ENCODE measurements at places on chromosomes 11 and 22.
A peak's percentile ranks its signal among the peaks of the same experiment; 100 is the strongest.

DNA sequence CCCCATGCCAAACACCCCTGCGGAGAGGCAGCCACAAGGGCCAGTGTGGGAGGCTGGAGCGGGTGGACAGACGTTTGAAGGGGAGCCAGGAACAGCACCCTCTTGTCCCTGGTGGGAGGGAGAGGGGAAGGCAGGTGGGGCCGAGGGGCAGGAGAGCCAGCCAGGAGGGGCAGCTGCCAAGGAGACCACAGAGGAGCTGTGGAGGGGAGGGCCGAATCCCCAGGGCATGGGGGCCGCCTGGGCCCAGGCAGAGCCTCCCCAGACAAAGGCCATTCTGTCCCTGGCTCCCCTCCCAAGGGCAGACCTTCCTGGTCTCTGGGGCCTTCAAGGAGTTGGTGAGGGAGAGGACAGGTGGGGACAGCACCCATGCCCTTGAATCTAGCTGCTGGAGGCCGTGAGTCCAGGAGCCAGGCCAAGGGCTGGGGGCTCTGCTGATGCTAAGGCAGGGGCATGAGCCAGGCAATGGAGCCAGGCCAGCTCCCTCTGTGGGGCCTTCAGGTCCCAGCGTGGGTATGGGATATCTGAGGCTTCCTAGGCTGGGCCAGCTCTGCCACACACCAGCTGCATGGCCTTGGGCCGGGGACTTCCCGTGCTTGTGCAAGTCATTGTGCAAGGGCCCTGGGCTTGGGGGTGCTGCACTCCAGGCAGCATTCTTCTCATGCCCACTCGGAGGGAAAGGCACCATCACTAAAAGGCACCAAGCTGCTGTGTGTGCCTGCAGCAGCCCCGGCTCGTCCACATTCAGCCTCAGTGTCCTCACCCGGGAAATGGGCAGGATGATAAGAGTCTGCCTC lies 11.4 kb downstream of the EMID1 start:
- DNase-seq, result no peak

DNA sequence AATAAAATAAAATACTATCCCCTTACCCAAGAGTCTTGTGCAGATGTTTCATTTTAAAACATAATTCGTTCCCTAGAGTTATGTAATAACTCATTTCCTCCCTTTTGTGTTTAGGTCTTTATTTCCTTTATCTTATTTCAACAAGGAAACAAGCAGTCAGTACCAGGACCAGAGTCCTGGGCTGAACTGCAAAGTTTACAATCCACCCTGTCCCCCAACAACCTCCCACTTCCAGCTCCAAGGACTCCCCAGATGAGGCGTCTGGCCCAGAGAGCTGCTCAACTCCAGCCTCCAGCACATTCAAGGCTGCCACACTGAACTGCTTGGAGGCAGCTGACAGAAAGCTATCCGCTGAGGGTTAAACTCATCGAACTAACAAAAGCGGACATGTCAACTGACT lies 4.5 kb downstream of the POLDIP3 start:
- no peak for DNase-seq

GRCh38 chr11:76579056-76579751 lies 91.3 kb downstream of the LRRC32 start:
- DNase-seq, result no peak

GRCh38 chr22:32699001-32699582 lies 102.4 kb upstream of the TIMP3 start:
- no peak for DNase-seq

GRCh38 chr11:126337474-126338241 lies 17.8 kb upstream of the ST3GAL4 start:
- no peak for DNase-seq

DNA sequence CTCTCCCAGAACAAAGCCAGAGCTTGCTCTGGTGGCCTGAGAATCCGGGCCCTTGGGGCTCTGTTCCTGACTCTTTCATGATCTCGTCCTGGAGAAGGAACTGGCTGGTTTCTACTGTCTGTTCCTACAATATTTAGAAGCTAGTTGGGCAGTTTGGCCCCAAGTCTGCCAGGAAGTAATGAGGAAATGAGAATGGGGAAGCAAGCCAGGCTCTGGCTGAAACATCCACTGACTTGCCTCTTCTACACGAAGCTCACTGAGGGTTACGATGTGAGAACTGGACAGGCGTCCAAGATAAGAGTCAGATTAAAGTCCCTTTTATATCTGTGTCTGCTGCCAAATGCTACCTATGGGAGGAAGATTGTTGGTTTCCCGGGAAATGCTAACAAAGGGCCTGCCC lies 110.0 kb upstream of the KIRREL3 start:
- no peak for DNase-seq

DNA sequence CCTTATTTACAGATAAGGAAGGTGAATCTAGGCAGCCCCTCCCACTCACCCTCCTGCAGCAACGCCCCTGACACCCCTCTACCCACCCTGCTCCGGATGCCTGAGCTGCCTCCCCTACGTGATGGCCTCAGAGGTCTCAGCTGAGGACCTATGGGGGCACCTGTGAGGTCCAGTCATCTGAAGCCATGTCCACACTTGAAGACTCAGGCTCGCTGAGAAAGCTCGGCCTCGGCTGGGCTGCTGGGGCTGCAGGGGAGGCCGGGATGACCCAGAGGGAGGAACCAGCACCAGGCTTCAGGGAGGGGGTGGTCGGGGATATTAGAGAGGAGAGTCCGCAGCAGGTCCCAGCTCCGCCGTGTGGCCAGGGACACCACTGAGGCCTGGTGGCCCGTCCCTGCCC lies 92.8 kb downstream of the BRD1 start:
- DNase-seq, result no peak

GRCh38 chr11:6667733-6668374 lies 12.2 kb upstream of the DCHS1 start:
- DNase-seq, result no peak

- DNase-seq, result no peak
Measured at GRCh38 chr11:120079750-120080610, 57.9 kb downstream of the TRIM29 start.

- DNase-seq, result no peak
Measured at GRCh38 chr11:65891219-65892136, 1.0 kb downstream of the CCDC85B start.

DNA sequence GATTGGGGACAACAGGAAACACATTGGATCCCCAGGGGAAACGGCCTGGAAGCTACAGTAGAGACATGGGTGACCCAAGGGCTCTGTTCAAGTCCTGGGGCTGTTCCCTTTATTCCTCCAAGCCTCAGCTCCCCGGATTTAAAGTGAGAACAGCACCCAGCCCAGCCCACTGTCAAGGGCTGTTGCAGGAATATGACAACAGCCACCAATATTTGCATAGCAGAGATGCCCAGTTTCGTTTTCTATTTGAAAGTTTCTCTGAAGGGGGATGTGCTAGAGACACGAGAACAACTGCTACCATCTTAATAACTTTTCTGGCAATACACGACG lies 81.1 kb upstream of the WNT7B start:
- DNase-seq, result no peak

DNA sequence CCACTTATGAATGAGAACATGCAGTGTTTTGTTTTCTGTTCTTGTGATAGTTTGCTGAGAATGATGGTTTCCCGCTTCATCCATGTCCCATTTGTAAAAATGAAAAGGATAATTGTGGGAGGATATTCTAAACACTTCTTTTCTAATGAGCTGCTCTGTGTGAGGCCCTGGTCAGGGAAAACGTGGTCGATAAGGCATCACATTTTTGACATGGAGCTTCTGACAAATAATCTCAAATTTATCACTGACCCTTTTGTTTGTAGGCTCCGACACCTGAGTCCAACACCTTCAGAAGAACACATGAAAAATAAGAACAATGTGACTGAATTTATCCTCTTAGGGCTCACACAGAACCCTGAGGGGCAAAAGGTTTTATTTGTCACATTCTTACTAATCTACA lies at the start of gene OR4A15:
TSS of gene OR4A15 (plus strand) at position 301 of the 400 bp plus-strand sequence. CDS start at position 301, 0 bp downstream.
- DNase-seq, result no peak

DNA sequence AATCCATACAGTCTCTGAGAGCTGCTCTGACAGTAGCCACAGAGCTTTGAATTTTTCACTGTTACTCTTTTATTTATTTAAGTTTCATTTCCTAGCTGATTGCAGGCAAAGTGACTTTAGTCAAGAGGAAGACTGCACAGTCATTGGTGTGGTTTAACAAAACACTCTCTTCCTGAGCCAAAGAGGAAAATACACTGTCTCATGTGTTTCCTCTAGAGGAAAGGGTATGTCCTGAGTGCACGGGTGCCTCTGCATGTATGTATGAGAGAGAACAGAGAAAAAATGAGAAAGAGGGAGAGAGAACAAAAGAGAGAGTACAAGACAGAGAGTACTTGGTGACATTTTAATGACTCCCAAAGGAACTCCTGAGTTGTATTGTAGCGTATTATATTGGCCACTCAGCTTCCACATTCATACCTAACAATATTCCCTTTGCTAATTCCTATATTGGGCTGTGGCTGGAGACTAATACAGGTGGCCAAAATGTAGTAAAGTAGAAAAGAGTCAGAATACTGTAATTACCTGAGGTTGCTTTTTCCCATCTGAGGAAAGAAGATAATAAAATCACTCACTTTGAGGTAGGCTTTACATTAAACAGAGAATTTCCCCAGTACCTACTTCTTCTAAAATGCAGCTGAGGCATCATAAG lies at the start of gene OR4D9:
TSS of gene OR4D9 (plus strand) at position 599 of the 649 bp plus-strand sequence. CDS start 3,374 bp downstream, outside the sequence.
- DNase-seq, result no peak

GRCh38 chr22:23179381-23180299 lies 669 bp upstream of the BCR start:
- no peak for DNase-seq

DNA sequence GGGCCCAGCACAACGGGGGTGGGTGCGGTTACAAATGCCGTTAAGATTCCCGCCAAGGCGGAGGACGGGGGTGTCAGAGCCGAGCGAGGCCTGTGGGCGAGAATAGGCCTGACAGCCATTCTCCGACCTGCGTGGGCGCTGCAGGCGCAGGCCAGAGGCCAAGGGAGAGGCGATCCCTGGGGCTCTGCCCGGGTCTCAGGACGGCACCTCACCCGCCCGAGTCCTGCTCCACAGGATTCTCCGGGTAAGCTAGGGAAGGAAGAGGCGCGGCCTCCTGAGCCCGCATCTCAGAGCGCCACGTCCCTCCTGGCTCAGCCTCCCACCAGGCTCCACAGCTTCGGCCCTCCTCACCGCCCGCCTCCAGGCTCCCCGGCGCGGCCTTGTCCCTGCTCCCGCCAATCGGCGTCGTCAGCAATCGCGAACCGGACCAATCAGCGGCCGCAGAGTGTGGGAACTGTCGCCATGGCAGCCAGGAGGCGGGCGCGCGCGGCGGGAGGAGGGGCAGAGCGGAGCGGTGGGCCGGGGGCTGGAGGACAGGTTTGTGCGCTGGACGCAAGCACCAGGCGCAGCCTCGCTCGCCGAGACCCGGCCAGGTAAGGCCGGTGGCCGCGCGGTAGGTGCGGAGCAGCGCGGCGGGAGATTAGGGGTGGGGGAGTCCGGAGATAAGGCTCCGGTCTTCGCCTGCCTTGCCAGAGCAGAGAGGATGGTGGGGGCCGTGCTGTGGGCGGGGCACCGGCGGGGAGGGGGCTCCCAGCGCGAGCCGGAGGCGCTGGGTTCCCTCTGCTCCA lies at the start of gene NUCB2:
TSS of gene NUCB2 (plus strand) at position 504 of the 788 bp plus-strand sequence. CDS start 18,585 bp downstream, outside the sequence.
- DNase-seq, result peak; percentile 75

DNA sequence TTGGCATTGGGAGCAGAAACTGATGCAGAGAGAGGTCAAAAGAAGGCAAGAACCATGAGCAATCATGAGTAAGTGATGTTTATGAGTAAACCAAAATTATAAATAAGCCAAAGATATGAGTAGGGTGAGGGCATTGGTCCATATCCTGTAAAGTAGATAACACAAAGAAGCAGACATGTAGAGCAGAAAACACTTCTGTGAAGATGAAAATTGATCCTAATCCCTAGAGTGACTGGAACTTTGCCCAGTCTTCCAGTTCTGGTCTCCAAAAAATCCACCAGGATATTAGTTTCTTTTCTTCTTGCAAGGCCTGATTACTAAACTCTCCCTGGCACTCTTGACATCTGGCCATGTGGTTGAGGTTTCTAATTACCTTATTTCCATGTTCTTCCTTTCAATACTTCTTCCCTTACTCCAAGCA lies 13.7 kb upstream of the DRD2 start:
- no peak for DNase-seq

- no peak for DNase-seq
Measured at GRCh38 chr11:123047947-123048293, 14.0 kb downstream of the HSPA8 start.

DNA sequence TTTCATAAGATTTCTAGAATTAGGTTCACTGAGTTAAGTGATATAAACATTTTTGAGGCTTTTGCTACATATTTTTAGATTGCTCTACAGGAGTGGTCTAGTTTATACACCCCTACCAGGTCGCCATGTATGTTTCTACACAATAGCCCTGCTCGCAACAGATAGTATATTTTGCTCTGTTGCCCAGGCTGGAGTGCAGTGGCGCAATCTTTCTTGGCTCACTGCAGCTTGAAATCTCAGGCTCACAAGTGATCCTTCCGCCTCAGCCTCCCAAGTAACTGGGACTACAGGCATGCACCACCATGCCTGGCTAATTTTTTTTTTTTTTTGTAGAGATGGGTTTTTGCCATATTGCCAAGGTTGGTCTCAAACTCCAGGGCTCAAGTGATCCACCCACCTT lies 10.4 kb downstream of the ZNRF3 start:
- no peak for DNase-seq

DNA sequence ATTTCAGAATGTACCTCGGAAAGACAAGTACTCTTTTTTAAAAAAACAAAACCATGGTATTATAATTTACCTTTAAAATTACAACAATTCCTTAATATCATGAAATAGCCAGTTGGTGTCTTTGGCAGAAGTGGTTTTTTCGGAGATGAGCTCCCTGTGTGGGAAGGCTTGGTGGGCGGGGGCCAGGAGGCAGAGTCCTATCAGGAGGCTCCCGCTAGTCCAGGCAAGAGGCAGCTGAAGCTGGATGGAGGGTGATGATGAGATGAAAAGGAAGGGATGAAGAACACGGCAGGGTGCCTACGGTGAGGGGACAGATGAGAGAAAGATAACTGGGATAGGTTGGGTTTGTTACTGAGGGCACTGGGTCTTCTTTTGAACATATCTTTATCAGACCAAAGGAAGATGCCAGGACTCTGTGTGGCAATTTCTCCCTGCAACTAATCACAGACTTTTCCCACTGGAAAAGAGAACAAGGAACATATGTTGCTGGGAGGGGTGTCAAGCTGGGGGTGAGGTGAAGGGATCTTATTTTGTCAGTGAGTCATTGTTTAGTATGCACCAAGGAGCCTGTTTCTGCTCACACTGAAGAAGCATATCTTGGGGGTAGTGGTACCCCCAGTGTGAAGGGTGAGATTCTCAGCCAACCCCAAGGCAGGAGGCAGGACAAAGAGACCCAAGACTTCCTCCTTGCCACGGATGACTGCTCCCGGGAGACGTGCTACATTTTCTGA lies 91.5 kb upstream of the YWHAH start:
- no peak for DNase-seq

DNA sequence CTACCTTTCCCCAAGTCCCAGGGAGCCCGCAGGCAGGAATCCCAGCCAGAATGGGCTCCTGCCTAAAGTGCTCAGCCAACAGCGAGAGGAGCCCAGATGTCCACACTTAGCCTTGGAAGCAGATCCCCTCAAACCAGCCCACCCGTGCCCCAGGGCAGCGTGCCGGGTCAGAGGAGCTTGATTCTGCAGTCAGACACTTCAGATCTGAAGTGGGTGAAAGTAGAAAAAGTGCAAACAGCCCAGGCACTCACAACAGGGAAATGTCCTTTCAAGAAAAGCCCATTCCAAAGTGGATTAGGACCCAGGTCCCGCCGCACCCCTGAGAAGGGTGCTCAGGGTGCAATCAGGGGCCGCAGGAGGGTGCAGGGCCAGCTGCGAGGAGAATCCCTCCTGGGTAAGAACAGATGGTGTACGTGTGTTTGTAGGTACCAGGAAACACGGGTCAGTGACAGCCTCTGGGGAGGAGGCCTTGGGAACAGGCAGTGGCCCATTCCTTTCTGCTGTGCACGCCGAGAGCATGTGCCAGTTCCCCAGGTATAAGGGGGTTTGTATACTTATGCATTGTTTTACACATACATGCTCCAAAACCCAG lies 17.7 kb downstream of the ELFN2 start:
- DNase-seq, result no peak

Measured in iPS DF 19.7 (cell line).